ENCODE measurements at places on chromosomes 5 and 9.

DNA sequence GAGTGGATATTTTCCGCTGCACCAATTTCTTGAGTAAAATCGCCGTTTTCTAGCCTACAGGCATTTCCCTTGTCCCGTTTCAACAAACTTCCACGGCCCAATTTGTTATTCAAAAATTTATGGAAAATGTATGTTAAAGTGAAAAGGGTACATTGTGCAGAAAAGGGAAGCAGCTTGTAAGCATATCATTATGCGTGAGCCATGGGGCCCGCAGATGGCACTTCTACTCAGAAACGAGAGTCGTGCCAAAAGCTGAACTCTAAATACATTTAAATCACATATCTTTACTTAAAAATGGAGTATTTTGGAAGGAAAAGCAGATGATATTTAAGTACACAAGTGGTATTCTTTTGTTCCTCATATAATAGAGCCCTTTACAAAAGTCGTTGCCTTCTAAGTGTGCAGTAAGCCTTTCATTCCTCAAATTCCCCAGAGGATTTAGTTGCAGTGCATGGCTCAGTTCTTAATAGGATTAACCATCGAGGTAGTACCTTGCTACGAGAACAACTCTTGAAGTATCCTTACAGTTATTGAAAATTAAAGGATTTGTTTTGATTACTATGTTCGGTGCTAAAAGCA, 1227.2 kb upstream of the WWC1 start:
- DNase-seq, result no peak

DNA sequence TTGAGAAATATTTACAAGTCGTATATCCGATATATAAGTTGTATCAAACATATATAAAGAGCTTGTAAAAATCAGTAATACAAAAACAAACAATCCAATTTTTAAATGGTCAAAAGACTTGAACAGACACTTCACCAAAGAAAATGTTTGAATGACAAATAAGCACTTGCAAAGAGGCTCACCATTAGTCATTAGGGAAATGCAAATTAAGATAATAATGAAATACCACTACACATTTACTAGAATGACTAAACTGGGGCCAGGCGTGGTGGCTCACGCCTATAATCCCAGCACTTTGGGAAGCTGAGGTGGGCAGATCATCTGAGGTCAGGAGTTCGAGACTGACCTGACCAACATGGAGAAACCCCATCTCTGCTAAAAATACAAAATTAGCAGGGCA, 134.6 kb upstream of the HAND1 start:
- DNase-seq, result no peak

- DNase-seq, result no peak
Measured at GRCh38 chr5:31229266-31229665, 35.8 kb downstream of the CDH6 start.

GRCh38 chr5:88671106-88671504, 211.9 kb downstream of the MEF2C start:
- DNase-seq, result no peak

DNA sequence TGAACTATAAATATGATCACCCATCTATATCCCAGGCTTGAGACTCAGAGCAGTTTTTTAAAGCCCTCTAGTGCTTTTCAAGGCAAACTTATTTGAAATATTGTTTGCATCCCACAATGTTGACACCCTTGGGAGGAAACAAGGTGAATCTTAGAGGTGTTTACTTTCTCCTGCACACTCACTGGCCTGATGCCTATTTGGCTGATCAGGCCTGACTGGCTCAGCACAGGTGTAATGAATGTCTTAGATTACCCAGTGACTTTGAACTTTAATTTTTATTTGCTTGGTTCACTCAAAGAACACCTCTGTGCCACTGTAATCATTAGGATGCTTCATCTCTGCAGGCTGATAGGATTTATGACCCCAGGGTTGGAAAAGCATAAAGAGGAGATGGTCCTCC, 158.3 kb downstream of the KCTD16 start:
- peak; percentile 32 for DNase-seq

DNA sequence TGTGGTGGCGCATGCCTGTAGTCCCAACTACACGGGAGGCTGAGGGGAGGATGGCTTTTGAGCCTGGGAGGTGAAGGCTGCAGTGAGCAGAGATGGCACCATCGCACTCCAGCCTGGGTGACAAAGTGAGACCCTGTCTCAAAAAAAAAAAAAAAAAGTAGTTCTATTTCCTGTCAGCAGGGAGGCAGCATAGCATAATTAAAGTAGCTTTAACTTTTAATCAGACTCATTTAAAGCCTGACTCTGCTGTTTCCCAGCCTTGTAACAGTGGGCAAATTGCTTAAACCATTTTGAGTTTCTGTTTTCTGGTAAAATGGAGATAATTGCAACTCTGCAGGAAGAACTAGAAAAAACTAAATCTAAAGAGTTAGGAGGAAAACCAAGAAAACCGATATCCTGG, 31.2 kb downstream of the CNOT6 start:
- no peak for DNase-seq

Measured in COR-L47 (cell line).